ENCODE measurements at places on chromosomes 16 and 17.

GRCh38 chr17:9329251-9329921, 246.2 kb downstream of the STX8 start:
- no peak for DNase-seq

GRCh38 chr17:20116683-20117309, 107.6 kb downstream of the SPECC1 start:
- DNase-seq: peak; percentile 63

DNA sequence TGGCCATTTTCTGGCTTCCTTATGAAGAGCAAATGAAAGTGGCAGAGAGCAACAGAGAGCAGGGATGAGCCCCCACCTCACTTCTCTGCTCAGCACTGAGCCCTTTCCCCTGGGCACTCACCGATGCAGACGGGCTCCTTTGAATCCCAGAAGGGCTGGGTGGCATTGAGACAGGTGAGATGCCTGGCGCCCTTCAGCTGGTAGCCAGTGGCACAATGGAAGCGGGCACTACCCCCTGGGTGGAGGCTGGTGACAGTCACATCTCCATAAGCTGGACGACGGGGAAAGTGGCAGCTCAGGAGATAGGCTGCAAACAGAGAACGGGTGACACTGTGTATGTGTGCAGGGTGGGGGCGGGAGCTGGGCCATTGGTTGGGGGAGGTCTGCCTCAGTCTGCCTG, 12.5 kb upstream of the PHF12 start:
- DNase-seq: no peak

GRCh38 chr17:12230481-12231354, 210.0 kb downstream of the MAP2K4 start:
- peak; percentile 32 for DNase-seq

- no peak for DNase-seq
These were observed 7.3 kb upstream of the SSTR2 start for GRCh38 chr17:73157521-73157890.

- no peak for DNase-seq
These were observed 33.1 kb upstream of the CCL22 start for GRCh38 chr16:57325458-57325857.

- DNase-seq: no peak
These were observed 33.0 kb upstream of the TOM1L1 start for GRCh38 chr17:54867634-54868033.

- no peak for DNase-seq
These were observed 1.4 kb downstream of the SLC4A1 start for GRCh38 chr17:44266402-44267164.

- DNase-seq: no peak
These were observed 126.9 kb downstream of the MRM1 start for GRCh38 chr17:36728030-36728991.

GRCh38 chr17:42428141-42428944, 5.3 kb upstream of the CAVIN1 start:
- no peak for DNase-seq

DNA sequence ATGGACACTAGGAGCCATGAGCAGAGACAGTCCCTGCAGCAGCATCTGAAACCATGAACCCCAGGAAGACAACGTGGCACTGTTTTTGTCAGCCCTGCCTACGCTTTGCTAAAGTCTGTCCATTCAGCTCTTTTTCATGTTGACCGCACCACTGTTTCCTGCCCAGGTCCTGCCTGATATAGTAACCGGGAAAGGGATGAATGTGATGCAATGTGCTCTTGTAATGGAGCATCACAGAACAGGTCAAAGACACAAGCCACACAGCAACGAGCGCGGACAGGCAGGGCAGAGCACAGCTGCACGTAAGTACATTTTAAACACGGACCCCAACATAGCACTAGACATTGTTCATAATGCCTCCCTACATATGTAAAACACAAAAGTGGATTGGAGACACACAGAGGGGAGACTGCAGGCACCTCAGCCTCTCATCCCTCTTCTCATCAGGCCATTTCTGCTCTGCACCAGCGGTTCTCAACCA, 16.9 kb upstream of the TNFRSF13B start:
- DNase-seq: no peak

- no peak for DNase-seq
These were observed 66.1 kb downstream of the GTF3C1 start for GRCh38 chr16:27483624-27484023.

DNA sequence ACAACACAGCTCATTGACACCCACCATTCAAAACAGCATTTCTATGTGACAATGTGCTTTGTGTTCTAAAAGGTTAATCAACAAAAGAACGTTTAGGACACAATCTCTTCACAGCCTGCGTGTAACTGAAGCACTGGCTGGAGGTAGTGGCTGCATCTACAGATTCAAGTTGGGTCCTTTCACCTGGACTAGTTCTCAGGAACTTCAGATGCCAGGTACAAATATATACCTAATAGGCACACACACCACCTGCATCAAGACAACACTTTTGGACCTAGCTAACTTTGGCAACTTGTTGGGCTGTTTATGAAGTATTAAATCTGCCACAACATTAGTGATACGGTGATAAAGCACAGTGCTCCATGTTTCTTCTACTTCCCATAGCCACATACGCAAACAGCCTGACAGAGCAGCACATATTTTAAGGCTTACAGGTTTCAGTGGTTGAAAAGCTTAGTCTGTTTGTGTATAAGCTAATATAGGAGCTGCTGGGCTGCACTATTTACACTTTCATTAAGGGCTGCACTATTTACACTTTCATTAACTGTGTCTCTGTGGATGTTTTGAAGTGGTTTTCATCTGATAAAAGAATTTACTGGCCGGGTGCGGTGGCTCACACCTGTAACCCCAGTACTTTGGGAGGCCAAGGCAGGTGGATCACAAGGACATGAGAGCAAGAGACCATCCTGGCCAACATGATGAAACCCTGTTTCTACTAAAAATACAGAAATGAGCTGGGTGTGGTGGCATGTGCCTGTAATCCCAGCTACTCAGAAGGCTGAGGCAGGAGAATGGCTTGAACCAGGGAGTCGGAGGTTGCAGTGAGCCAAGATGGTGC, 132.6 kb downstream of the PARN start:
- DNase-seq: no peak

GRCh38 chr17:73522107-73522506, 122.1 kb downstream of the SDK2 start:
- no peak for DNase-seq

GRCh38 chr17:28912281-28912937, 9.5 kb upstream of the DHRS13 start:
- no peak for DNase-seq

DNA sequence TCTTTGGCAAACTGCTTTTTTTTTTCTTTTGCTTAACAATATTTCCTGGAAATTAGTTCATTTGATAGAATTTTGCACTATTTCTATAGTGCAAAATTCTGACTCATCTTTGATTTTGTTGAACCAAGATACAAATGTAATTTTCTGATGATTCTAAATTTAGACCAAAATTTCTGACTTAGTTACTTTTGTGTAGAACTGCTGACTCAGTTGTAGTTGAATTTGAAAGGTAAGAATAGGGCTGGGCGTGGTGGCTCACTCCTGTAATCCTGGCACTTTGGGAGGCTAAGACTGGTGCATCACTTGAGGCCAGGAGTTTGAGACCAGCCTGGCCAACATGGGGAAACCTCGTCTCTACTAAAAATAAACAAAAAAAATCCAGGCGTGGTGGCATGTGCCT, 223.0 kb downstream of the BCAS3 start:
- no peak for DNase-seq

- DNase-seq: no peak
These were observed 68.9 kb upstream of the EEF2KMT start for GRCh38 chr16:5166486-5166885.

GRCh38 chr17:13067629-13068303, 49.9 kb upstream of the ELAC2 start:
- DNase-seq: no peak

- DNase-seq: no peak
These were observed 1.5 kb downstream of the SPNS2 start for GRCh38 chr17:4500191-4500571.

- no peak for DNase-seq
These were observed 30.9 kb upstream of the HLF start for GRCh38 chr17:55233840-55234239.

GRCh38 chr16:84950906-84951305, 60.4 kb downstream of the ZDHHC7 start:
- no peak for DNase-seq

DNA sequence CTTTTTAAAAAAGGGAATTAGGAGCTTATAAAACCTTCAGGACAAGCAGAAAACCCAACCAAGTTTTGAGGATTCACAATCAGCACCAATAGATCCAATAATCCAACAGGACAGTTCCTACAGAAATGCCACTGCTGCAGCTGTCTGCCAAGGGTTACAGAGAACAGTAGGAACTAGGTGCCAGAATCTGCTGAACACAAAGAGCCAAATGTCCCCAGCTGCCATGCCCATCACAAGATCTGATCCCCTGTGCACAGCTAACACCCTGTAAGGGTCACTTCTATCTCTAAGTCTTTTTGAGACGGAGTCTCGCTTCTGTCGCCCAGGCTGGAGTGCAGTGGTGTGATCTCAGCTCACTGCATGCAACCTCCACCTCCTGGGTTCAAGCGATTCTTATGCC, 262.3 kb downstream of the STX8 start:
- DNase-seq: no peak

GRCh38 chr16:28291651-28292626, at the start of gene SBK1:
Gene SBK1 (plus strand): TSS chr16:28292525. CDS start chr16:28317392, 24,867 bp downstream.
- peak; percentile 56 for DNase-seq

- DNase-seq: no peak
These were observed 153.5 kb downstream of the VPS53 start for GRCh38 chr17:561116-561515.

DNA sequence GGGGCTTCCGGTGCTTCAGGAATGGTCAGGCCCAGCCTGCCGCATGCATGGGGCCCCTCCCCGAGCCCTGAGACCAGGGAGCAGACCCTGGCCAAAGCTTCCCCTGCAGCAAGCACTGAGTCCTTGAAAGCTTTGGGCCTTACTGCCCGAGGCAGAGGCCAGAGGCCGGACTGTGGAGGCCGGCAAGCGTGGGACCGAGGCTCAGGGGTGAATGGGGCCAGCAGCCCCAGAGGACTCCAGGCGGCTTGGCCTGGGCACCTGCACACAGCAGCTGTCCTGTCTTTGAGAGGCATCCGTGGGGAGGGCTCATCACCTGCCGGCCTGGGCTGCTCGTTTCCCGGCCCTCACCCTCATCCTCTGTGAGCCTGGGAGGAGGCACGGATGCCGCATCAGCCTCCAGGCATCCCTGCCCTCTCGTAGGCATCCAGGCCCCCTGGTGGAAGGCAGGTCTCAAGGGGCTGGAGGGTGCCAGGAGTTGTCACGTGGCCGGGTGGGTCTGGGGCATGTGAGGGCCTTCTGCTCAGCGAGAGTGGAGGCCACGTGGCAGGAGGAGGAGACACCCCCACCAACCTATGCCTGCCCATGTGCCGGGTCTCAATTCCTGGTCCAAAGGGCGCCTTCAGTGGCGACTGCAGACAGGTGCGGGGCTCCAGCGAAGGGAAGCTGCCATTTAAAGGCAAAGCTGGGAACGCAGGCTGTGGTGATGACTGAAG, 31.4 kb downstream of the CACNA1H start:
- no peak for DNase-seq

DNA sequence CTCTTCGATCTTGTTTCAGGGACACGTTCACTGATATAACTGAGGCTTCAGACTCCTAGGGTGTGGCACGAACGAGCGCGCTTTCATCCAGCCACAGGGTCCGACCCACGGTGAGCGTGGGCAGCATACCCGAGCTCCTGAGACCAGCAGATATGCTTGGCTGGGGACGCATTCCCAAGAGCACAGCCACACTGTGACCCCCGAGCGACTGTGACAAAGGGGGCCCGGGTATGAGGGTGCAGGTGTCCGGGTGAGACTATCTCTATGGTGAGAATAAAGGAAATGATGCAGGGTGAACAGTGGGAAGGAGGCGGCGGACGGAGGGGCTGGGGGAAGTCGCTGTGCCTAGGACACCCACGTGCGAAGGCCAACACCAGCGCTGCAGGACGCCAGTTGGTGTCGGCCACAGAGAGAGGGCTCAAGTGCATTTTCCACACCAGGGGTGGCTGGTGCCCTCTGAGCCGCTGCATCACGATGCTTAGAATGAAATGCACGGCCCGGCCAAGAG, 17.6 kb downstream of the RPH3AL start:
- no peak for DNase-seq

DNA sequence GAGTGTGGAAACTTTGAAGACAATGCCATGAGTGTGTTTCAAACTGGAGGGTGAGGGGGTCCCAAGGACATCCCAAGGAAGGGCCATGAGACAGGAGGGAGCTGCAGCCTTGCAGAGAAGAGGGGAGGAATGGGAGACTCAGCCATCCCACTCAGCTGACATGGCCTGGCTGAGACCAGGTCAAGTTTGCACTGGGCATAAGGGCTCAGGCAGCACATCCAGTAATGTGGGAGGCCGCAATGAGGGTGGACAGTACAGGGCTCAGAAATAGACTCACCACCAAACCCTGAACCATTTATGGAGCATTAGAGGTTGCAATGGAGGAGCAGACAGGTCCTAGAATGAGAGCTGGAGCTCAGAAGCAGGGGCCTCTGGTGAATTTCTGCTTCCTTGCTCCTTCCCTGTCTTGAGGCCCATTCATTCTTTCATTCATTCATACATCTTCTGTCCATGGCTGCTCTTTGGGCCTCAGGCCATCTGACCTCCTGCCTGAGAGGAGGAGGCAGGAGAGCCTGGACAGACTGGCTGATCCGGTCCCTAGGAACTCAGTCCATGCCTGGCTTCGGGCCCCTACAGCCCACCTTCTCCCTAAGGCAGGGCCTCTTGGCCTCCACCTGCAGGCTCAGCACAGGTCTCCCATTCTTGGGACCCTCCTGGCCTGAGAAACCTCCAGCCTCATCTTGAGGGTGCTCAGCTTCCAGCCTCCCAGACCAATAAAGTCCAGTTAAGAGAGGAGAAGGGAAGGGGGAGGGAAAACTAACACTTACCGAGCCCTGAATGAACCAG, 70.5 kb upstream of the CDH5 start:
- DNase-seq: no peak

DNA sequence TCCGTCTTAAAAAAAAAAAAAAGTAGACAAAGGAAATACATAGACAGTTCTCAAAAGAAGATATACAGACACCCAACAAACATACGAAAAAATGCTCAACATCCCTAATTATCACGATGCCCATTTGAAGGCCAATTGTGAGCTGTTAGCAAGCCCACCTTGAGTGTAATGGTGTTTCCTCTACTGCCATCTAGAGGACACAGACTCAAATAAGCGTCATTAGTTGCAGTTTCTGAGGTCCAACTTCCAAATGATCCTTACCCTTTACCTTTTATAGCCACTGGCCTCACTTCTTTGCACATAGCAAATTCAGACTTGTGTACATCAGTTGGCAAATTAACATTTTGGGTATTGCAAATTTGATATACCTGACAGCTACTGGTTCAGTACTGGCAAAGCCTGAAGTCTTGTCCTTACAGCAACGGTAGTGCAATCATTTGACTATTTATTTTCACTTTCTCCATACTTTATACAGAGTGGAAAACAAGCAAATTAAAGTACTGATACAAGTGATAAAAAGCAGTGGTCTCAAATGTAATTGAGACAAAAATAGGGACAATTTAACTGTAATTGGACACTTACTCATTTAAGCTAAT, 536.3 kb upstream of the EEF2KMT start:
- DNase-seq: no peak
